ENCODE measurements at places on chromosomes 3 and 15.

GRCh38 chr15:67853454-67853853 is 13.6 kb upstream of the RNU6-1 start:
- no peak for DNase-seq

- DNase-seq, result no peak
These were observed 148.6 kb downstream of the SHQ1 start for GRCh38 chr3:72699631-72700030.

- no peak for DNase-seq
These were observed 10.0 kb upstream of the P3H2 start for GRCh38 chr3:190130696-190131095.

- no peak for DNase-seq
These were observed 102.1 kb downstream of the LINGO1 start for GRCh38 chr15:77530576-77530975.

DNA sequence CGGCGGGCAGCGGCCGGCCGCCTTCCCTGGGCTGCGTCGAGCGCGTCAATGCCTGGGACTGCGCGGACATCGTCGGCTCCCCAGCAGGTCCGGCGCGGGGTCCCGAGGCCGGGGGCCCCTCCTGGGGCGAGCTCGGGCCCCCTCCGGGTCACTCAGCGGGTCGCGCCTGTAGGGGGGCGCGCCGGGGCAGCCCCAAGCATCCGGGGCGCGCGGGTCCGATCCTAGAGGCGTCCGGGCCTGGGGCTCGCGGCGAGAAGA is 725 bp downstream of the TLE3 start:
- DNase-seq, result no peak

GRCh38 chr3:52196977-52197376 is 983 bp upstream of the ALAS1 start:
- DNase-seq, result no peak

DNA sequence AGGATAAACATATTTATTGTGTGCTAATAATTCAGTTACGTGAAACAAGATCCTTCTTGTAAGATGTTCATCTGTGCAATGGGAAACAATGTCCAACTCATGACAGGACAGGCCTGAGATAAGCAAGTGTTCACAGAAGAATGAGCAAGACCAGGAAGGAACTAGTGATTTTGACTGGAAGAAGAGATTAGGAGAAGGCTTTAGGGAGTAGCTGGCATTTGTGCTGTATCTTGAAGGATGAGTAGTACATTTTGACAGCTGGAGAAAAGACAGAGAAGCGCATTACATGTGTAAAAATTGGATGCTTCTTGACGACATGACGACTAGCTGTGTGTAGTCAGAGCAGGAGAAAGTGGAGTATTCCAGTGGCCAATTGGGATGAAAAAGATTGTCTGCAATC is 48.4 kb downstream of the GBE1 start:
- DNase-seq, result no peak

- DNase-seq, result no peak
These were observed 241.3 kb downstream of the UBE2E2 start for GRCh38 chr3:23444386-23444785.

GRCh38 chr3:197430934-197431333 is 124.8 kb downstream of the BDH1 start:
- DNase-seq, result no peak

GRCh38 chr3:1960506-1960905 is 138.2 kb upstream of the CNTN4 start:
- no peak for DNase-seq

All from DMS 273 treated with DMSO at 0.1 percent for 48 hours (cell line).